ENCODE measurements at places on chromosomes 16 and 17.

- no peak for DNase-seq
These were observed 64.5 kb upstream of the ZNF423 start for GRCh38 chr16:49920397-49920796.

DNA sequence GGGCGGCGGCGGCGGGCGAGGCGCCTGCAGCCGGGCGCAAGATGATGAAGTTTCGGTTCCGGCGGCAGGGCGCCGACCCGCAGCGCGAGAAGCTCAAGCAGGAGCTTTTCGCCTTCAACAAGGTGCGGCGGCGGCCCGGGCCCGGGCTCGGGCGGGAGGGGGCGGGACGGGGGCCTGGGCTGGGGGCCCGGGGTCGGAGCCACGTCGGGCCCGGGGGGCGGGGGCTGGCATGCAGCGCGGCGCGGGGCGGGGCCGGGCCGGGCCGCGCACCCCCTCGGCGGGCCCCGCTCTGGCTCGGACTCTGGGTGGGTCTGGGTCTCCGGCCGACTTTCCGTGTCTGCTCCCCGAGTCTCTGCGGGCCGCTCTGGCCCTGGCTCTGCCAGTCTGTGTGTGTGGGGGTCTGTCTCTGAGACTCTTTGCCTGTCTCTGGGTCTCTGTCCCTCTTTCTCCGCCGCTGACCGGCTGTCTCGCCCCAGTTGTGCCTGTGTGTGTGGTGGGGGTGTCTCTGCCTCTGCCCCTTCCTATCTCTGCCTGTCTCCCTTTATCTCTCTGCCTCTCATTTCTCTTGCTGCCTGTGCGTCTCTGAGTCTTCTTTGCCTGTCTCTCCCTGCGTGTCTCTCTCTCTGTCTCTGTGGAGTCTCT, 328 bp downstream of the LLGL1 start:
- no peak for DNase-seq

- DNase-seq: no peak
These were observed 3.9 kb upstream of the IGF2BP1 start for GRCh38 chr17:48993305-48993704.

DNA sequence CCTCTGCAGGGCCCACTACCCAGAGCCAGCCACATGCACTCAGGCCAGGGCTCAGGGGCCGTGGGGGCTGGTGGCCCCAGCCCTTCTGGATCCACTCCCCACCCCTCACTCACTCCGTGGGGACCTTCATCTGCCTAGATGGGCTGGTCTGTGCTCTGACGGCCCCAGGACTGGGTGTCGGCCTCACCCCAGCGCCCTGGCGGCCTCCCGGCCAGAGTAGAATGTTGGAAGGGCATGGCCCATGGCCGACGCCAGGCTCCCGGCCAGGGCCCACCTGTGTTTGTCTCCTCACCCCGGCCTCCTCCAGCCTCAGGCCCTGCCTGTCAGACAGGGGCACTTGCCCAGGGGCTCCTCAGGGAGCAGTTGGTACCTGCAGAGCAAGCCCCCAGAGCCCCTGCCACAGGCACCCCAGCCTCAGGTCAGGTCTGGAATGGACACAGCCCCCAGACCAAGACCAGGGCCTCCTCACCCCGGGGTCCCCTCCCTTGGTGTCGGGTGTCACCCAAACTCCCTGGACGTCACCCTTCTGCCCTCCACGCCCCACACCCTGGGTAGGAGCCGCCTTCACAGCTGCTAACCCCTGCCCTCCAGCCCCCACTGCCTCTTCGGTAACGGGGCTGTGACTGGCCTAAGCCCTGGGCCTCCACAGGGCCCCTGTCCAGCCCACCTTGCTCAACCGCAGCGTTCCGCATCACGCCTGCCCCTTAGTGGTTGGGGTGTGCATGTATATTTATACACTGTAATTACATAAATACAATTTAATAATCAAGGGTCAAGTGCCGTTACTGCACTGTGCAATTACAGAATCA, 3.0 kb upstream of the CDH15 start:
- no peak for DNase-seq

DNA sequence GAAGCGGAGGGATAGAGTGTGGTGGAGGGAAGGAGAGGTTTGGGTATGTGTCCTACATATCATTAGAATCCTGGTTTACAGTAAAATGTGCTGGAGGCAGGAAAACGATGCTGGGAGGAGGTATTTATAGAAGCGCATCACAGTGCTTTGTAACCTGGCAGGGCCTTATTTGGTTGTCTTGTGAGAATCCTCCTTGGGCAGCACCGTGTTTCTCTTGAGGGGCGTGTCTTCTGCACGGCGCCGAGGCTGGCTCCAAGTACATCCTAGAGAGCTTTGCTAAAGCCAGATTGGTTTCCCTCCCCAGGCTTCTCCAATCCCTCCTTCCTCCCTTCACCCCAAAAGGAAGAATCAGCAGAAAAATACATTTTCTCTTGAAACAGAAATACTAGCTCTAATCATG, 24.4 kb downstream of the CACNG5 start:
- DNase-seq: no peak

DNA sequence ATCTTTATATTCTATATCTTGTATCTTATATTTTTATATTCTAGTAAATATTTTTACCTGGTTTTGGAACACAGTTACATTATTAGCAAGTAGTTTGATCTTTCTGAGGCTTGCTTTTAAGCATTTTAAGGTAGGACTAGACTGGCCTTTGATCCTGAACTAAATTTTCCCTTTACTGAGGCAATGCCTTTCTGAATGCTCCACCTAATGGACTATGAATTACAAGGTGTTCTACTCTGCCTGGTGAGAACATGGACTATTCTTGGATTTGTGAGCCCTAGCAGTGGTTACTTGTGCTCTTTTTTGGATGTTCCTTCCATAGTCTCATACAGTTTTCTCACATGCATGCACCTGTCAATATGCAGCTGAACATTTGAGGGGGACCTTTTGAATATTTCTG, 32.5 kb upstream of the SMIM36 start:
- DNase-seq: no peak

GRCh38 chr17:63701868-63702720, 2.2 kb upstream of the LIMD2 start:
- peak; percentile 30 for DNase-seq

DNA sequence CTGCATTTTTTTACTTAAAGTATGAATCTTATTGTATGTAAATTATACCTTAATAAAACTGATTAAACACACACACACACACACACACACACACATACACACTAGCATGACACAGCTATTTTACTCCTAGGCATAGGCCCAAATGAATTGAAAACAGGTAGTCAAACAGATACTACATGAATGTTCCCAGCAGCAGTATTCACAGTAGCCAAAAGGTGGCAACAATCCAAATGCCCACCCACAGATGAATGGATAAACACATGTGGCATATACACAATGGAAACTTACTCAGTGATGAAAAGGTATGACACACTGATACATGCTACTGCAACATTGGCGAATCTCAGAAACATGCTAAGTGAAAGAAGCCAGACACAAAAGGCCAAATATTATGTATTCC, 223.5 kb downstream of the CYB561 start:
- DNase-seq: no peak

DNA sequence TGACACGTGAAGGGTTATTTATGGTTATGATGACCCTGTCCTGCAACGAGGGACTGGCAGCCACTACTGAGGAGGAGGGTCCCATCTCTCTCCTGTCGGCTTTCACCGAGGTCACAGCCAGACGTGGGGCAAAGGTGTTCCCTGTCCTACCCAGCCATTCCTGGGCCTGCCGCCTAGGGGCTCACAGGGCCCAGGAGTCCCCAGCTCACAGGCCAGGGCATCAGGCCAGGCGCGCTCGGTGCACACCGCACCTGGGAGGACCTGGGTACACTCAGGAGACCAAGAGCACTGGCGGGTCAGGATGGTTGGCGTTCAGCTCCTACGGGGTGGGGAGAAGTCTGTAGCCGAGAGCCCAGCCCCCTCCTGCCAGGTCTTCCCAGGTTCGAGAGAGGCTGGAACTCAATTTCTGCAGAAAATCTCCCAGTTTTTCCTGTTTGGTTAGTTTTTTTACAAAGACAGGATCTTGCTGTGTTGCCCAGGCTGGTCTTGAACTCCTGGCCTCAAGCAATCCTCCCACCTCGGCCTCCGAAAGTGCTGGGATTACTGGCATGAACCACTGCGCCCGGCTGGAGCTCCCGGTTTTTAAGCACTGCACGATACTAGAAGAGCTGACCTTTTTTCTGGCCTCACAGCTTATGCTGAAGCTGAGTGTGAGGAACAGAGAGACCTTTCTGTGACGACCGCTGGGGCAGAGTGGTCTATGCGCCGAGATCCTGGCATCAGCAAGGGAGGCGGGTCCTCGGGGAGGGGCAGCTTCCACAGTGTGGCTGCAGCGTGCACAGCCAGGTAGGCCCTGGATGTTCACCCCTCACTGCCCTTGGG, 7.7 kb downstream of the CYBC1 start:
- DNase-seq: no peak

- DNase-seq: no peak
These were observed 69.9 kb downstream of the GSG1L start for GRCh38 chr16:27993587-27993986.

DNA sequence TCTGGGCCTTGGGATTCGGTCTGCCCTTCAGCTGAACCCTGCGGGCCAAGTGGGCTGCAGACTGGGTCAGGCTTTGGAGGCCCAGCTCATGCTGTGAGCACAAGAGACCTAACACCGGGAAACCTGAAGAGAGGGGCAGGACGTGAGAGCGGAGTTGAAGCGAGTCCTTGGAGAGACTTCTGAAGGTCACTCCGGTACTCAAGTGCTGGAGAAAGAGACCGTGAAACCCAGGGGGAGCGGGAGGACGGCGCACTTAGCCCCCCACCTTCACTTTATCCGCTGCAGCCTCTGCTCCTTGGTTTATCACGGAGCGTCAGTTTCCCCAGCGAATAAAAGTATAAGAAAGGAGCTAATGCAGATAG, 361 bp downstream of the UQCRC2 start:
- DNase-seq: no peak

GRCh38 chr17:64783556-64784352, 121.6 kb upstream of the SMURF2 start:
- DNase-seq: no peak

DNA sequence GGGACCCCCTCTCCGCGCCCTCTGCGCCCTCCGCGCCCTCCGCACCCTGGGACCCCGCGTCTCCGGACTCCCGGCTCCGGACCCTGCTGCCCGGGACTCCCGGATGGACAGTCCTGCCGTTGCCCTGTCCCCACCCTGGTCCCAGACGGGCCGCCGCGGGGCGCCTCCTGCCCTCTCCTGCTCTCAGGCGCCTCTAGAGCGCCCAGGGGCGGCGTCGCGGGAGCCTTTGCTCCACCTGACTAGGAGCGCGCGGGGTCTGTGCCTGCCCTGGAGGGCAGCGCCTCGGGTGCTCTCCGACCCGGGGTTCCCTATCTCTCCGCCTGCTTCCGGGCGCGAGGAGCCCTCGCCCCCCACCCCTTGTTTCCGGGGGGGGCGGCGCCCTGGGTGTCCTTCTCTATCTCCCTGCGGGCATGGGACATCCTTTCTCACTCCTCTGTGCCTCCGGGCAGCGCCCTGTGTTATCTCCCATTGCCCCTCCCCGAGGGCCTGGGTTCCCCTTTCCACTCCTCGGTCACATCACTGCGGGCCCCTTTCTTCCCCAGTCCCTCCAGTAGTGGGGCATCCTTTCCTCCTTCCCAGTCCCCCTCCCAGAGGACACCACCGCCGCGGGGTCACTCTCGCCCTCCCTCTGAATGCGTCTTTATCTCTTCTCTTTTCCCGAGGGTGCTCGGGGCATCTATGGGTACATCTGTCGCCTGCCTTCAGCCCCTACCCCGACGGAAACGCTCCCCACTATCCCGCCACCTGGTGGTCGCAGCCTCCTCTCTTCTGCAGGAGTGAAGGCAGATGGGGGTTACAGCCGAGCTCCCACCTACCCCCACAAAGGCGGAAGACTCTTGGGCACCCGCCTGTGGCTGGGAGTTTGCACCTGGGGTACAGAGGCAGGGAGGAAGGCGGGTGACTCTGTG, 875 bp downstream of the PRKCB start:
- peak; percentile 36 for DNase-seq

- DNase-seq: no peak
These were observed 47.9 kb upstream of the NLK start for GRCh38 chr17:27994586-27994985.

- DNase-seq: no peak
These were observed 25.9 kb upstream of the RPRML start for GRCh38 chr17:47004906-47005305.

DNA sequence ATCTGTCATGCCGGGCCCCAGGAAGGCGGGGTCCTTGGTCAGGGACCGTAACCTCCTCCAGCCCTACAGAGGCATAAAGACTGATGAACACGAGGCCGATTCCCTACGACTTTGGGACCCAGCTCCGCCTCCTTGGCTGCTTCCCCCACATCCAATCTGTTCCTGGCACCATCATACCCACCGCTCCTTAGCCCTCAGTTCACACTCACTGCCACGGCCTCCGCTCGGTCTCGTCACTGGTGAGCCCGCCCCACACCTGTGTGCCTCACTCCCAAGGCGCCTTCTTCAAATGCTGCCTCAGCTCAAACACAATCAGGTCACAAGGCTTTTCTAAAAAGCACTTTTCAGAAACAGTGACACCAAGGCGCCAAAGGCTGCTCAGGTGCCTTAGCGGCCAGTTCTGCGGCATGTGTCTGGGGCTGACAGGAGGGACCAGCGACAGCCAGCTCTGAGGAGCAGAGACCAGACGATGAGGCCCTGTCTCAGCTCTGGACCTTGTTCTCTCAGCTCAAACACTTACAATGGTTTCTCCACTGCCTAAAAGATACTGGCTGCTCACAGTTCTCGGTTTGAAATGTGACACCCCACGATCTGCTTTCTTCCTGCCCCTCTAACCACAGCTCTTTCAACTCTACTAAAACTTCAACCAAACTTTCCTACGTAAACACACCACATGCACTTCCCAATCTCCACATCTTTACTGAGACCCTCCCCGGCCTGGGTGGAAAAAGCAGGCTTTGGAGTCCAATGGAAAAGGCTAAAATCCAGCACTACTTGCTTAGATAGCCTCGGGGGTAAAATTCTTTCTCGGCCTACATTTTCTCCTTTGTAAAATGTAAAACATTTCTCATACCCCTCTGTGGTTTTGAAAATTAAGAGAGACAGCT, 33.2 kb downstream of the CYB5D2 start:
- DNase-seq: no peak

DNA sequence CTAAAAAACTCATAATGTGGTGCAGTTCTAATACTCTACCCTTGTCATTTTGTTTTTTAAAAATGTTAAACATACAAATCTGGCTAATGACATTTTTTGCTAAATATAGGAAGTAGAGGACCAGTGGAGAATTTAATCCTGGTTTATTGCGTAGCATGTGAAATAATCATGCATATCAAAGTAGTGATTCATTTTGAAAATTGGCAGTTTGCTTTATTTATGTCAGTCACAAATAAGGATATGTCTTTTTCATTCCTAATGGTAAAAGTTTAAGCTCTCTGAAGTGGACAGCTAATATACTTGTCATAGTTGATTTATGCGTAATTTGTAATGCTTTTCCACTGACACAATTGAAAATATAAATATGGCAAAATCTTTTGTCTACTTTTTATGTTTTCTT, 224.2 kb downstream of the BCAS3 start:
- DNase-seq: no peak

GRCh38 chr16:1308036-1308976, 1.1 kb upstream of the UBE2I start:
- DNase-seq: no peak
